ENCODE measurements at places on chromosomes 5 and 9.

GRCh38 chr9:96874947-96875460 lies 20.7 kb upstream of the ZNF782 start:
- DNase-seq: no peak

DNA sequence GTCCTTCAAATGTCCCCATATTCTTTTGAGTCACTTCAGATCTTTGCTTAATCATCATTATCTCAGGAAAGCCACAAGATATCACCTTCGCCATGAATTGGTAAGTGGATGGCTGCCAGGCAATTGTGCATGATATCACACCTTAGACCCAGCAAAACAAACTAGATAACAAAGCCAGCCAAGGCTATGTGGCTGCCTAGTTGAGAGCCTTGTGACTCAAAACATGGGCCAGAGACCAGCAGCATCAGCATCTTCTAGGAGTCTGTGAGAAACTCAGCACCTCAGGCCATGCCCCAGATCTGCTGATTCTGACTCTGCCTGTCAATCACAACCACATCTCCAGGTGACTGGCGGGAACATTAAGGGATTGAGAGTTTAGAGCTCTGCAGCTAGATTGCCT lies 82.8 kb downstream of the SLIT3 start:
- DNase-seq: no peak

GRCh38 chr5:150473673-150474358 lies 24.3 kb upstream of the RPS14 start:
- no peak for DNase-seq

DNA sequence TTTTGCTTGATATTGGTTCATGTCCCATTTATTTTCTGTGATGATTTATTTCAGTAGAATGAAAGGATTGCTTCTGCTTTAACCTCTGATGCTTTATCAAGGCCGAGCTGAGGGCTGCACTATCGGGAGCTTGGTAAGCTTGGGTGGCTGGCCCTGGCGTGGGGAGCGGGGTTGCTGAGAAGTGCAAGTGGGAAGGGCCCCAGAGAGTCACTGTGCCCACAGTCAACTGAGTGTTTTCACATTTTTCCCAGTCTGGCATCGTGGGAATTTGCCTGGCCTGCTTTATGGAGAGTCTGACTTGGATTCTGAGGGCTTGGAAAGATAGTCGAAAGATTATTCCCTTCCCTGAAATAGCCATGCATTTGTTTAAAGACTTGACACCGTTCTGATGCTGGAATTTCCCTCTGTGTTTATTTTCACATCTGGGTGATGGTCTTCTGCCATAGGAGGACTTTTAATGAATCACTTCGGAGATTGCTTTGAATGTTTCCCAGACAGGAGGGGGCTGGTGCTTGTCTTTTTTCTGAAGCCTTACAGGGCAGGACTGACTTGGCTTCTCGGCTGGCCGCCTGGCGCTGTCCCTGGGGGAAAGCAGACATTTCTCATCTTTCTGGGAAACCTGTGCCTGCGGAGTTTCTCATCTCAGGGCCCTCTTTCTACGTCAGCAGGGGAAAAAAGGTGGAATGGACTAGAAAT lies 139.0 kb downstream of the BOD1 start:
- no peak for DNase-seq

DNA sequence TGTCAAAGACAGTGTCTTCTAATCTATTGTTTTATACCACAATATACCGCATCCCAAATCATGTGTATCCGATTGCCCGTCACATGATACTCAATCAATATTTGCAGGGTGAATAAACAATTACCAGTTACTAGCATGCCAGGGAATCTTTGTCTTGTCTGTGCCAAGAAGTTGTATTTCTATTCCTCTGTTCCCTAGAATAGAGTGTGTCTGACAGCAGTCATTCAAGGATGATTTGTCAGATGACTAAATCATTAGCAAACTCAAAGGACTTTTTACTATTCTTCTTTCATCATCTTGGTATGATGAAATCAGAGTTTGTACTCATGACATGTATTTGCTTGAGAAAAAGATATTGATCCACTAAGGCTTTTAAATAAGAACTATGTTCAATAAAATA lies 348.8 kb downstream of the HTR1A start:
- no peak for DNase-seq

DNA sequence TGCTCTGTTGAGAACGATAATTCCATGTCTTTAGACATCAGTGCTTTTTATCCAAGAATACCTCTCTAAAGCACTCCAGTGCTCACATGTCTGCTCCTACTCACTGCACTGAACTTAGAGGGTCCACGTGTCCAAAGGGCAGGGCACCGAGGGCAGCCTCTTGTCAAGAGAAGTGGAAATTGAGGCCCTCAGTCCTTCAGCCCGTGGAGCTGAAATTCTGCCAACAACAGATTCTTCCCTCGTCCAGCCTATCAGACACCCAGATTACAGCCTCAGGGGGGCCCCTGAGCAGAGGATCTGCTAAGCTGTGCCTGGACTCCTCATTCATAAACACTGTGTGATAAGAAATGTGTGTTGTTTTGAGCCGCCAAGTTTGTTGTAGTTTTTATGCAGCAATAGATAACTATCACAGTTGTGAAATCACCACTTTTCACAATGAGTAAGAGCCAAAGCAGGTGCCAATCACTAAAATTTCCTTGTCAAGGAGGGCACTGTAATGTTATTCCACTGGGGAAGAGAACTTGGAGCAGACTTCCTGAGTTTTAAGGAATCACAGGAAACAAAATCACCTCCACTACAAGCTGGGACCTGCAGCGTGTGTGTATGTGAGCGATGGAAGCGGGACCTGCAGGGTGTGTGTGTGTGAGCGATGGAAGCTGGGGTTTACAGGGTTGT lies 58.8 kb upstream of the IGFBPL1 start:
- DNase-seq: no peak

- DNase-seq: no peak
Observed at GRCh38 chr5:56409331-56410190, 176.4 kb upstream of the ANKRD55 start.

DNA sequence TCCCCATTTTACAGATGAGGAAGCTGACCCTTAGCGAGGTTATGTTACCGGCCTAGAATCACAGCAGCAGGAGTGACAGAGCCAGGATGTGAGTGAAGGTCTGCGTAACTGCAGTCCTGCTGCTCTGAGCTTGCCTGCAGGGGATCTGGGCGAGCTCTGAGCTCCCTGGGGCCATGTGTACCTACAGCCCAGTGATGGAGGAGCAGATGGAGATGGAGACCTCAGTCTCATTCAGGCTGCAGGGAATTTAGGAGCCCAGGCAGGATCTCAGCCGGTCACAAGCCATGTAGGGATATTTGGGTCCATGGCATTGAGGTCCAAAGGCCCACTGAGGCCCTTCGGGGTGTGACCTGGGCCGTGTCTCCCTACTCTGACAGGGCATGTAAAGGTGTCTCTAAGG lies 170.6 kb downstream of the CACNA1B start:
- no peak for DNase-seq

DNA sequence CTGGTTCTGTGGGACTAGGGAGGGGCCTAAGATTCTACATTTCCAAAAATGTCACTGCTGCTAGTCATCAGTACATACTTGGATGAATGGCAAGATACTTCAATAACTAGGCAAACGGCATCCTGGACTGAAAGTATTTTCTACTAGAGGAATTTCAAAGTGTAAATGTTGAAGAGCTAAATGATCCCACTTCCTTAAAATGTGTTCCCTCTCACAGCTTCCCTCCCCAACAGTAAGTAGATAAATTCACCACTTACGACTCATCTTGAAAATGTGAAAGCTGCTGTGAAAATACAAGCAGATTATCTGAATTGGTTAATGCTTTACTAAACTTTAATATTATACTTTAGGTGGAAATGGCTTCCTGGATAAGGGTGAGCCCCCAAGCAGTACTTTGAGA lies 1571.5 kb upstream of the WWC1 start:
- DNase-seq: no peak

GRCh38 chr5:453725-454481 lies 10.9 kb downstream of the EXOC3 start:
- no peak for DNase-seq

- no peak for DNase-seq
Observed at GRCh38 chr5:77847814-77848290, 71.7 kb upstream of the TBCA start.

DNA sequence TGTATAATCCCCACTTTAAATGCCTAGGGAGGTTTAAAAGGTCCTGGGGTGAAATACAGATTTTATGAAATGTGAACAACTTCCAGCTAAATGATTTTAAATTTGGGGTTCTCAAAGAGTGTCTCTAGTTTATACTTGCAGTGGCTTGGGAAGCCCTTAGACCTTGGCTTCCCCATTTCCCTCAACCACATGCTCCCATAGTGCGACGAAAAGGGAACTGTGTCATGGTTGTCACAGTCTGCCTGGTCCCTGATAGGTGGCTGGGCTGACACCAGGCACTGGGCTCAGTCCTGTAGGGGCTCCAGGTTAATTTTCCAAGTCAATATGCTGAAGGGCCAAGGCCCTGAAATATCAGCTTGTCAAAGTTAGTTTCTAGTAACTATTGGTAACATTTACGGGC lies 10.4 kb upstream of the CXCL14 start:
- DNase-seq: no peak

DNA sequence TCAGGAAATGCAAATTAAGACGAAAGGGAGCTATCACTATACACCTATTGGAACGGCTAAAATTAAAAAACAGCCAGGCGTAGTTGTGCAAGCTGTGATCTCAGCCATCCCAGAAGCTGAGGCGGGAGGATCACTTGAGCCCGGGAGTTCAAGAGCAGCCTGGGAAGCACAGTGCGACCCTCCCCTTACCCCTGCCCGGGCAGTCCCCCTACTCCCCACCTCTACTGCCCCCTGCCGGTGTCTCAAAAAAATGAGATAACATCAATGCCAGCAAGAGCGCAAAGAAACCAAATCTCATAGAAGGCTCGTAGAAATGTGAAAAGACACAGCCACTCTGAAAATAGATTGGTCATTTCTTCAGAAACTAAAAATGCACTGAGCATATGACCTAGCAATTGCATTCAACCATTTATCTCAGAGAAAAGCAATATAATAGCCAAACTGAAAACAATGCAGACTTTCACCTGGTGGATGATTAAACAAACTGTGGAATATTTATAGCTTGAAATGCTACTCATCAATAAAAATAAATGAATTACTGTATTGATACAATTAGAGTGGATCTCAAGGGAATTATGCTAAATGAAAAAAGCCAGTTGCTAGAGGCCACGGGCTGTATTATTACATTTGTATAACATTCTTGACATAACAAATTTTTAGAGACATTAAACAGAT lies 20.6 kb downstream of the OR2V2 start:
- DNase-seq: no peak

GRCh38 chr9:35981699-35982098 lies 23.7 kb upstream of the OR2S2 start:
- no peak for DNase-seq

DNA sequence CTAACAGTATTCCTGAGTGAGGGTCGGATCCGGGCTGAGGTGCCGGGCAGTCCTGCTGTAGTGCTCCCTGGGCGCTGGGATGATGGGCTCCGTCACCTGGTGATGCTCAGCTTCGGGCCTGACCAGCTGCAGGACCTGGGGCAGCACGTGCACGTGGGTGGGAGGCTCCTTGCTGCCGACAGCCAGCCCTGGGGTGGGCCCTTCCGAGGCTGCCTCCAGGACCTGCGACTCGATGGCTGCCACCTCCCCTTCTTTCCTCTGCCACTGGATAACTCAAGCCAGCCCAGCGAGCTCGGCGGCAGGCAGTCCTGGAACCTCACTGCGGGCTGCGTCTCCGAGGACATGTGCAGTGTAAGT lies 15.2 kb downstream of the CRB2 start:
- DNase-seq: no peak

GRCh38 chr5:135324897-135325650 lies 74.0 kb downstream of the MACROH2A1 start:
- DNase-seq: no peak

- DNase-seq: no peak
Observed at GRCh38 chr9:7906783-7907550, 107.4 kb upstream of the DMAC1 start.

DNA sequence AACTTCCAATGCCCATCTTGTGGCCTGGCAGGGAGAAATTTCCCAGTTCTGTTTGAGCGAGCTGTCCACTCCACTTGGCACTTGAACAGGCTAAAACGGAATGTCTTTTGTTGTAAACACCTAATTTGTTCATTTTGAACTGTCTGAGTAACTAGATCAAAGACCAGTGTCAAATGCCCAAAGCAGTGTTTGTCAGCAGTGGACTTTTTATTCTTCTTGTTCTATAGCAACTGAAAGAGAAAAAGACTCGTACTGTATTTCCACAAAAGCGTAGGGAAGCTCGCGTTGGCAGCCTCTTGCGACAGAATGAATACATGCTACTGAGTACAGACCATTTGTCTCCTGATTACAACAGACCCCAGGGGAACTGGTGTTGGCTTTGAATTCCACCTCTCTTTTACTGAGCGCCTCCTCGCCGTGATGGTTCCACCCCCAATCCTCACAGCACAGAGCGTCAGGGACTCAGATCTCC lies 601.8 kb upstream of the ZNF608 start:
- DNase-seq: no peak

GRCh38 chr9:9142001-9142400 lies 1342.4 kb upstream of the DMAC1 start:
- DNase-seq: no peak

GRCh38 chr9:131981116-131981776 lies 98.4 kb downstream of the MED27 start:
- DNase-seq: no peak

DNA sequence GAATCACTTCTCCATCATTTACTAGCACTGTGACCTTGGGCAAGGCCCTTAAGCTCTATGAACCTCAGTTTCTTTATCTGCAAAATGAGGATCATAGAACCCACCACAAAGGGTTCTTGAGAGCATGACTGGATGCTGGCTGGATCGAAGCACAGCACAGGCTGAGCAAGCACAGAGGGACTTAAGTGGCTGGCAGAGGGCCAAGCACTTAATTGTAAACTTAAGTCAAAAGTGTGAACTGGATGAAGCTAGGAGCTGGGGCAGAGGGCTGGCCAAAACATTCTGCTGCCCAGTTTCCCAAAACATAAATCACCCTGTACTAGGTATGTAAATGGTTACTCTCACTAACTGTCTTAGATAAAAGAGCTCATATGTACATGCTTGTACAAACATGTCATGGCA lies 112.3 kb upstream of the WWC1 start:
- DNase-seq: no peak

GRCh38 chr9:98925956-98926355 lies 17.8 kb upstream of the COL15A1 start:
- no peak for DNase-seq

DNA sequence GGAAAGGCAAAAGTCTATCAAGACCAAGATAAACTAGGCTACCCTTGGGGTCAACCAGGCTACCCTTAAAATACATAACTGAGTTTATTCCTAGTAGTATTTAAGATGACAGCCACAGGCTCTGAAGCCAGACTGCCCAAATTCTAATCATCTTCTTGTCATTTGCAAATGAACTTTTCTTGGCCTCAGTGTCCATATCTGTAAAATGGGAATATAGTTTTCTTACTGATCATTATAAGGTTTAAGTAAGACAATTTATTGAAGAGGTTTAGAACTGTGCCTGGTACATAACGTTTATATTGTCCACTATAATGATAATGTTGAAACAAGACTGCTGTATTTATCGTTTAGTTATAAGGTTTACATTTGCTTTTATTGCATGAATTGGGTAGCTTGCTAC lies 112.5 kb downstream of the SLC12A2 start:
- DNase-seq: no peak

- no peak for DNase-seq
Observed at GRCh38 chr9:1100945-1101344, 50.8 kb downstream of the DMRT2 start.

- no peak for DNase-seq
Observed at GRCh38 chr5:153573326-153574033, 83.0 kb downstream of the GRIA1 start.

- DNase-seq: no peak
Observed at GRCh38 chr5:160271396-160271795, 41.0 kb downstream of the CCNJL start.
